ENCODE measurements at places on chromosomes 4 and X. TPM values are rescaled to one million over a fixed set of nuclear protein-coding genes. Genes with fewer than 3 reads are reported as not detected.

The MANBA gene
- 27.9 TPM for total RNA-seq

The NPNT gene
- under 0.01 TPM for total RNA-seq

The TEX13D gene
- total RNA-seq: not detected

The TMSB15B gene
- total RNA-seq: 2.3 TPM

The NEUROG2 gene
- total RNA-seq: not detected

The RAB40A gene
- under 0.01 TPM for total RNA-seq

The HS6ST2 gene
- total RNA-seq: 0.15 TPM

The TMEM164 gene
- total RNA-seq: 21.0 TPM

The SMPX gene
- total RNA-seq: not detected

The PABPC5 gene
- 4.0 TPM for total RNA-seq

The FAT1 gene
- total RNA-seq: 124 TPM

Data from melanocyte of skin (primary cell).